HAP-1 (cell line): ENCODE measurements at places on chromosomes 6 and 20.
A peak's percentile ranks its signal among the peaks of the same experiment; 100 is the strongest.

DNA sequence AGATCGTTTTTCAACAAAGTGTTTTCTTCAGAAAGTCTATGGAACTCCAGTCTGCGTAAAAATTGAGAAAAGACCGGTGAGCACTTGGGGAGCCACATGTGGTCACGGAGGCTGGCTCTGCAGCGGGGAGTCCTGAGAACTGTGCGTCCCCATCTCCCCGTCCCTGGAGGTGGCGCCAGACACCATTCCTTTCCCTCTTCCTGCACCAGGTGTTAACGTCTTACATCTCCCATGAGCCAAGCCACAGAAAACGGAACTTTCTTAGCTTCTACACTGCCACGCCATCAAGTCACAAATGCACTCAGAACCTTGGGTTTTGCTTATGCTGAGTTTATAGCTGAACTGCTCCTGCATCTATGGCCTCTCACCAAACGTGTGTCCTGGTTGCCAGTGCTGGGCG lies 62.6 kb downstream of the GINS1 start:
- peak; percentile 66 for DNase-seq

GRCh38 chr20:21208999-21209398 lies 83.1 kb downstream of the KIZ start:
- no peak for DNase-seq

- no peak for DNase-seq
Measured at GRCh38 chr20:57408131-57408530, 16.9 kb downstream of the RBM38 start.

DNA sequence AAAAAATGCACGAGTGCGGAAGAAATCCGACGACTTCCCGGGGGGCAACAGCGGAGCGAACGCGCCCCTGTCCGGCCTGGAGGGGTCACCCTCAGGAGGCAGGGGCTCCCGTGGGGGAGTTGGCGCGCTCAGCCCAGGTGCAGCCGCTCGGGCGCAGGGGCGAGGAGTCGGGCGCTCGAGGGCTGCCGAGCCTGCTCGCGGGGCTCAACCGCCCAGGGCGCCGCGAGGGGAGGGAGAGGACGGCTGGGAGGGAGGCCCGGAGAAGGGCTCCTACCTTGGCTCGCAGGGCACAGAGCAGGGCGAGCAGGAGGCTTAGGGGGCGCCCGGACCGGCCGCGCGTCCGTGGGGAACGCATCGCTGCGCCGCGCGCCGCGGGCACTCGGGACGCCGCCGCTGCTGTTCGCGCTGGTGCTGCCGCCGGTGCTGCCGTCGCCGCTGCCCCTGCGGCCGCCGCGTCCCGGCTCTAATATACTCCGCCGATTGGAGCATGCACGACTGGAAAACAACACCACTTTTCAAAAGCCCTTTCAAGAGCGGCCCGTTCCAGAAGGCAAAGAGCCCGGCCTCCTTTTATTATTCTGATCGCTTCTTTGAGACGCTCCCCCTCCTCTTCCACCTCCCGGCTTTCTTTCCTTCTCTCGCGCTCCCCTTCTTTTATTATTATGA lies 490 bp downstream of the JAG1 start:
- DNase-seq = peak; percentile 90

GRCh38 chr20:62961799-62962198 lies 9.3 kb downstream of the SLC17A9 start:
- no peak for DNase-seq

DNA sequence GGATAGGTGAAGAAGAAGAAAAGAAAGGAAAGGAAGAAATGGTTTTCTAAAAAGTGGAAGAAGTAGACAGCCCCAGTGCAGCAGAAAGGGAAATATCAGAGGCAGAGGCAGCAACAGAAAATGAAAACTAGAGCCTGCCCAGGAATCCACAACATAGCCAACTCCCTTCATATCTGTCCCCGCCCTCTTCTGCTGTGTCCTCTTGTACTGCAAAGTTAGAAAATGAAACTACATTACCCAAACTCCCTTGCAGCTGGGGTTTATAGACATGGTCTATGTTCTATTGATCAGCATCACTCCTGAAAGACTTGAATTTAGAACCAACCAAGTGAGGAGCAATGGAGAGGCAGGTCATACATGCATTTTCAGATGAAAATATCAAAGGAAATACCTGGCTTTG lies 200.5 kb upstream of the PHACTR1 start:
- DNase-seq = no peak

GRCh38 chr20:40449974-40450616 lies 238.9 kb downstream of the MAFB start:
- no peak for DNase-seq

- DNase-seq = no peak
Measured at GRCh38 chr6:32912951-32913350, 27.9 kb downstream of the HLA-DMB start.

GRCh38 chr6:142927271-142927580 lies 17.8 kb downstream of the HIVEP2 start:
- DNase-seq = no peak

DNA sequence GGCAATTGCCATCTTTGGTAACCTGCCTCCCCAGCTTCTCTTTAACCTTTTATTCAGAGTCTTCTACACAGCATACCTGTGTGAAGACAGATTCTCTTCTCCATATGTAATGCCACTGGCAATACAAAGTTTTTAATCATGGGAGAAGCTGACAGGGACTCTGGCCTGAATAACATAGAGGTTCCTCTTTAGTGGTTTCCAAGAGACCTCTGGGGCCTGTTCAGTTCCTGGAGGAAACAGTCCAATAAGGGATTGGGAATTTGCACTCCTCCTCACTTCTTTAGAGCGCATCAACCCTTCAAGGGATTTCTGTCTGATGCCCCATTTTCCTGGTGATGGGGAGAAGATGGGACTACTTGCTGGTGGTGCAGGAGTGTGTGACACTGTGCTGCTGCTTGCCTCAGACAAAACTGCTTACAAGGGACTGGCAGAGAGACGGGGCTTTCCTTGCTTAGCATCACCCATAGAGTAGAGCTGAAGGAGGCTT lies 1.4 kb downstream of the RIMS1 start:
- DNase-seq = no peak

- DNase-seq = no peak
Measured at GRCh38 chr6:154462425-154462824, 48.1 kb downstream of the CNKSR3 start.

- DNase-seq = no peak
Measured at GRCh38 chr20:41499064-41499463, 119.1 kb downstream of the CHD6 start.

- DNase-seq = no peak
Measured at GRCh38 chr20:24492031-24492607, 22.7 kb downstream of the SYNDIG1 start.

- peak; percentile 97 for DNase-seq
Measured at GRCh38 chr6:144647406-144647964, 362.4 kb downstream of the UTRN start.

- no peak for DNase-seq
Measured at GRCh38 chr6:3247255-3248146, 11.2 kb upstream of the PSMG4 start.

GRCh38 chr20:34915749-34916455 lies 39.5 kb downstream of the ACSS2 start:
- DNase-seq = no peak

DNA sequence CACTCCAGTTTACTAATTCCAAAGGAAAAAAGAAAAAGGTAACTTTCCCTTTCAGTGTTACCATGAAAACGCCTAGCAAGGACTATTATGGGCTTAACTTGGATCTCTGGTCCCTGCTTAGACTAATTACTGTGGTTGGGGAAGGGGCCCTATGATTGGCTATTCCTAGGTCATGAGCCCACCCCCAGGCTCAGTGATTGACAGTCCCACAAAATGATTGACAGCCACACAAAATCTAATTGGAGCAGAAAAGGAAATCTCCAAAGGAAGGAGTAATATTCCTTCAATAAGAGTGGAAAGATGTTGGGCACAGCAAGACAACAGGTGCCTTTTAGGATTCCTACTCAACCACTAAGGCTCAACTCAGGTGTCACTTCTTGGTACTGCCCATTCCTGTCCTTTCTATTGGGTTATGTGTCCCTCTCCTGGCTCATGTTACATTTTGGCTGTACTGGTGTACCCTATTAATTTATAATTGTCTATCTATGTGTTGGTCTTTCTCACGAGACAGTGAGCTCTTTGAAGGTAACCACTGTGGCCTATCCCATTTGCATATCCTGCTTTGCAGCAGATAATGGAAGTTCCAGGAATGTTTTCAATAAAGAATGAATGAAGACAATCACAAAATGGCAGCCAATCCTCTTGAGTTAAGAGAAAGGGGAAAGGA lies 5.5 kb upstream of the UTRN start:
- no peak for DNase-seq

GRCh38 chr20:20446425-20447015 lies 78.6 kb downstream of the INSM1 start:
- no peak for DNase-seq

- peak; percentile 84 for DNase-seq
Measured at GRCh38 chr20:62386383-62387218, at the start of gene RPS21. TSS of gene RPS21 (plus strand) at chr20:62387103. CDS start at chr20:62387339, 236 bp downstream.

- DNase-seq = no peak
Measured at GRCh38 chr6:105469946-105470345, 67.1 kb upstream of the PREP start.

GRCh38 chr20:21029341-21029740 lies 76.8 kb downstream of the LINC00237 start:
- DNase-seq = no peak

GRCh38 chr6:135189344-135189743 lies 8.2 kb downstream of the MYB start:
- DNase-seq = no peak

- DNase-seq = no peak
Measured at GRCh38 chr6:112485827-112486212, 138.7 kb downstream of the RFPL4B start.

DNA sequence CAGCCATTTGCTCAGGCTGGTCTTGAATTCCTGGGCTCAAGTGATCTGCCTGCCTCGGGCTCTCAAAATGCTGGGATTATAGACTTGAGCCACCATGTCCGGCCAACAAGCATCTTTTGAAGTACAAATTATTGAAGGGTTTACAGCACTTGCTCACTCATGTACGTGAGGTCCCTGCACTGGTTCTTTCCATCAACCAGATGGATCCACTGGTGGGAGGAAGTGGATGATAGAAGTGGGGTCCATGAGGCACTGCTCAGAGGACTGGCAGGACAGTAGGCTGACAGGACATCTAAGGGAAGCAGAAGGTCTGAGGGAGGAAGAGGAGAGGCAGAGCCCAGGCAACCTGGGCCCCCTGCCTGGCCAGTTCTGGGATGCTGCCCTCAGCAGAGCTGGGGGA lies 109.2 kb upstream of the NXT1 start:
- DNase-seq = no peak
